ENCODE measurements at places on chromosomes 12 and 14.

- DNase-seq, result no peak
Measured at GRCh38 chr14:48686650-48687049, 899.5 kb downstream of the RPS29 start.

DNA sequence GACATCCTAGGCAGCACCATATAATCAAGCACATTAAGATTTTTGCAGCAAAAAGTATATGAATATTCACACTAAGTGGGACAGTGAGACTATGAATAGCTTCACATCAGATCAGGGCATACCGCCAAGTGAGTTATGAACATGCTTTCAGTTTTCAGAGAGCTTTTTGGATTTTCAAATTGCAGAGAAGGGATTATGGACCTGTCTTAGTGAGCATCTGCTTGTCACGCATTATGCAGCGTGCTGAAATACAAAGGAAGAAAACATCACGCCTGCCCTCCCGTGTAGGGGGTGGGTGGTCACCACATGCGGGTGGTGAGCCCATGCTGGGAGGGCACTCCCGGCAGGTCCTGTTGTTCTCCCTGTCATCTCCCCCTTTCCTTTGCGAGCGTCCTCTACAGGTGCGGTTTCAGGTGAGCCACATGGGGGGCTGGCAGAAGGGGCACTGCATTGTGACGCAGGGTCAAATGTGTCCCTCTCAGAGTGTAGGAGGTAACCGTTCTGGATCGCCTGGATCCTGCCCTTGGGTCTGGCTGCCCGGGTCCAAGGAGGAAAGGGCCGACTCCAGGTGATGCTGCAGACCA lies 42.6 kb downstream of the TRAF3 start:
- no peak for DNase-seq

- no peak for DNase-seq
Measured at GRCh38 chr12:109597414-109597794, 23.8 kb downstream of the MVK start.

DNA sequence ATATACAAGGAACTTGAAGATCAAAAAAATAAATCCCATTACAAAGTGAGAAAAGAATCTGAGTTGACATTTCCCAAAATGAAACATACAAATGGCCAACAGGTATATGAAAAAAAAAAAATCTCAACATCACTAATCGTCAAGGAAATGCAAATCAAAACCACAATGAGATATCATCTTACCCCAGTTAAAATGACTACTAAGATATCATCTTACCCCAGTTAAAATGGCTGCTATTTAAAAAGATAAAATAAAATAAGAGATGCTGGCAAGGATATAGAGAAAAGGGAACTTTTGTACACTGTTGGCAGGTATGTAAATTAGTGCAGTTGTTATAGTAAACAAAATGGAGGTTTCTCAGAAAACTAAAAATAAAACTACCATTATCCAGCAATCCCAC lies 44.4 kb downstream of the PLEKHG7 start:
- no peak for DNase-seq

GRCh38 chr12:120258323-120258896 lies 7.1 kb downstream of the PXN start:
- no peak for DNase-seq

All from DMS 273 treated with DMSO at 0.1 percent for 48 hours (cell line).